Activated CD8-positive, alpha-beta memory T cell treated with anti-CD3 and anti-CD28 coated beads for 1 hour (primary cell): ENCODE measurements at places on chromosomes 13 and 19.
A peak's percentile ranks its signal among the peaks of the same experiment; 100 is the strongest.

- DNase-seq, result no peak
Measured at GRCh38 chr13:30976025-30976424, 43.6 kb downstream of the TEX26 start.

GRCh38 chr19:35403116-35403760, 32.4 kb downstream of the GPR42 start:
- DNase-seq, result no peak

DNA sequence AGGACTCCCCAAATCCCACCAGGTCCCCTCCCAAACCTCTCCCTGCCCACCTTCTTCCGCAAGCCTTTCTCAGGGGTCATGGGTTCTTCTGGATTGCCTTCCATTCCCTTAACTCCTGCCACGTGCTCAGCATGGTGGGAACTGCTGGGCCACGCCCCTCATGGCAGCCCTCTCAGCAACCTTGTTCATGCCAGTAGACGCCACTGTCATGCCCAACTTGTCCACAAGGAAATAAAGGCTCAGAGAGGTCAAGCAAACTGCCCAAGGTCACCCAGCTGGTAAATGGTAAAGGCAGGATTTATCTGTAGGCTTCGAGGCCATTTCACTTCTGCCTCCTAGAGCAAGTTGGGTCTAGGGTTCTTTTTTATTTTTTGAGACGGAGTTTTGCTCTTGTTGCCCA, 10.9 kb downstream of the PRAM1 start:
- no peak for DNase-seq

- DNase-seq, result no peak
Measured at GRCh38 chr19:32876236-32876918, 6.8 kb upstream of the SLC7A9 start.

- DNase-seq, result no peak
Measured at GRCh38 chr19:48495396-48495795, 16.2 kb downstream of the LMTK3 start.

DNA sequence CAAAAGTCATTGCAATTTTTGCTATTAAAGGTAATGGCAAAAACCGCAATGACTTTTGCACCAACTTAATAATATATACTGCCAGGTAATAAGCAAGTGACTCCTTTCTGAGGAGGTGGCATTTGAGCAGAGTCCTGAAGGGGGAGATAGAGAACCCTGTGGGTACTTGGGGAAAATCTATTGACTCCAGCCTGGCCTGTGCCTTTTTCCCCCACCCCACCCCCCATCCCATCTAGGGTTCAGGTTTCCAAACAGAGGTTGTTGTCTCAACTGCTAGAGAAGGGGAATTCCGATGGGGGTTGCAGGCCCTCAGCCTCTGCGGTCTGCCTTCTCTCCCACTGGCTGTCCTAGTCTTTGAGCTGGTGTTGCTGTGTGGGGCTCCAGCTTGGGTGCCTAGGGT, 11.5 kb downstream of the S1PR2 start:
- no peak for DNase-seq

DNA sequence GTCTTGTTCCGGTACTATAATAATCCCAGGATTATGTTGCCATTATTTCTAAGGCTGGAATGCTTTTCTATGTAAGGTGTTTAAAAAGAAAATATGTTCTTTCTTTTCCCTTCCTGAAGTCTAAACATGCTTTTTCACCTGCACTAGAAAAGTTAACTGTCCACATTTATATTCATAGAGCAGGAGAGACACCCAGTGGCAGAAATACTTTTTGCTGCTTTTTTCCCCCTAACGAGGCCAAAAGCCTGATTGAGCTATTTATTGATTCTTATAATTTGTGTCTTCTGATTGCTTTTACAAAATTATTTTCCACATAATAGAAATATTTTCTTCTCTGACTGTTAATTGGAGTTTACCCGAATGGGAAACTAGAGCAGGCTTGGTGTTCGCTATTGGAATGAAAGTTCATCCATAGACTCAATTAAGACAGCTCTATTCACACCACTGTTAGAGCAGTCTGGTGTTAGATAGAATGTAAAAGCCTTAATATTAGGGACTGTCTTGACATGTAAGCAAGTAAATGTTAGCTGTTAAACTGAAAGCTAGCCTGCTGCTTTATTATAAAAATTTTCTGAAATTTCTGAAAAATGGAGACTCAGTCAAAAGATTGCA, 15.8 kb downstream of the GPR180 start:
- no peak for DNase-seq

GRCh38 chr19:55041627-55042343, 3.7 kb upstream of the GP6 start:
- DNase-seq, result no peak

- DNase-seq, result no peak
Measured at GRCh38 chr13:21546372-21546771, 57.6 kb downstream of the MICU2 start.

DNA sequence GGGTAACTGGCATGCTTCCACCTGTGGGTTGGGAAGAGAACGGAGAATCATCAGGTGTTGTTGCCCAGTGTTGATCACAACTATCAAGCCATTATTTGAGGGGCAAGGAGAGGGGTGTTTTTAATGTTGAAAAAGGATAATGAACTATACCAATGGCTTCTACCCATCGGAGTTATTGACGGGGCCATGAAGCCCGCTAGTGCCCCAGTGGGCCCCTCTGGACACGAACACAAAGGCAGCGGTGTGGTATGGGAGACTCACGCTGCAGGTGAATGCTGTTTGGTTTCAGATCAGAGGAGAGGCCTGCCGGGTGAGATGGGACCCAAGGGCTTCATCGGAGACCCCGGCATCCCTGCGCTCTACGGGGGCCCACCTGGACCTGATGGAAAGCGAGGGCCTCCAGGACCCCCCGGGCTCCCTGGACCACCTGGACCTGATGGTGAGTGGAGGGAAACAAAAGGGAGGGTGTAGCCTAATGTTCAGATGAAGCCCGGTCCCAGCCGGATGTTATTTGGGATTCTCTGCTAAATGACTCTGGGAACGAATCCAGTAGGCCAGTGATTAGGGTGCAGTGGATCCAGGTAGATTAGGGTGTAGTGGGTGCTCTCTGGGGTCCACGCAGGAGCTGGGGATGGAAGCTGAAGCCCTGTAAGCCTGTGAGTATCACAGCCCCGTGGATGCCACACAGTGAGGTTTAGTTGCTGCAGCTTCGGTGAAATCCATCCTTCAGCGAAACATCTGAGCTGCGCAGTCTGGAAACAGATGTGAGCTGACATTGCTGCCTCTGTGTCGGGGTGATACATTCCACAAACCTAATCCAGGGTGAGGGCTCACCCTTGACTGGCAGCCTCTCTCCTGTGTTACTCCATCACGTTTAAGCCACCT, 111.3 kb downstream of the RAB20 start:
- DNase-seq, result no peak

- no peak for DNase-seq
Measured at GRCh38 chr13:49219647-49220035, 497 bp upstream of the MLNR start.

DNA sequence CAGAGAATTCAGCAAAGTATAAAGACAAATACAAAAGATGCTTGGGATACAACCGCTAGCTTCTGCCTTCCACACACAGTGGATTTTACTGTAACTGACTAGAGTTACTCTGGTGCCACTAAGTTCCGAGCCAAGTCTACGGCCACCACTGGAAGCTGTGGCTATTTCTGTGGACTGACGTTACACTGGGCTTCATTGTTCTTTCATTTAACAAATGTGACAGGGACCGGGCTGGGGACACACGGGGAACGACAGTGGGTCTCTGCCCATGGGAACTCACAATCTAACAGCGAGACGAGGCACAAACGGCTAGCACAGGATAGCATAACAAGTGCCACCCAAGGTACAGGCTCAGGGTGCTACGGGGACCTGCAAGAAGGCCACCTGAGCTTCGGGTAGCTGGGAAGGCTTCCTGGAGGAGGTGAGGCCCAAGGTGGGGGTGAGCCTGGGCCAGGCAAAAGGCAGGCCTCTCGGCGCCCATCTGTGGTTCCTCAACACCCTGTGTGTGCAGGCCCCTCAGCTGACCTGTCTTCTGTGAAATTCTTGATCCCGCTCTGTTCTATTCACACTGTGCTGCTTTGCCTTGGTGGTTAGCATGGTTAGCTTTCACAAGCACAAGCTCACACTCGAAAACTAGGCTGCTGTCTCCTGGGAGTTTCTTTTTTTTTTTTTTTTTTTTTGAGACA, 10.3 kb upstream of the IL4I1 start:
- no peak for DNase-seq

GRCh38 chr13:46202188-46202795, 9.4 kb upstream of the LRRC63 start:
- DNase-seq, result no peak

GRCh38 chr19:35495107-35496064, 5.1 kb upstream of the KRTDAP start:
- peak; percentile 55 for DNase-seq

- DNase-seq, result no peak
Measured at GRCh38 chr19:28208745-28209144, 1004.2 kb downstream of the UQCRFS1 start.

DNA sequence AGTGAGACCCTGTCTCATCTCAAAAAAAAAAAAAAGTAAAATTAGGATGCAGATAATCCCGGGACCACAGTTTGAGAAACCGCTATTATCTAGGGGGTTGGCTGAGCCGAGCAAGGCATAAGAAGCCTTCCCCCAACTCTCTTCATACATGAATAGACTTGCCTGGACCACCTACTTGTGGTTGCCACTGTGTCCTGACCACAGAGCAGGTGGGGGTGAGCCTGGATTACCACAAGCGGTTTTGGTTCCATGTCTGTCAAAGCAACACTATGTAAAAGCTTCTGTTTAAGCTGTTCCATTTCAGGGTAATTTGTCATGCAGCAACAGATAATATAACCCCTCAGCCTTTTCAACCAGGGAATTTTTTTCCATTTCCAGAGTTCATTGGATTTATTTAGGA, 3.3 kb upstream of the NAPA start:
- no peak for DNase-seq

DNA sequence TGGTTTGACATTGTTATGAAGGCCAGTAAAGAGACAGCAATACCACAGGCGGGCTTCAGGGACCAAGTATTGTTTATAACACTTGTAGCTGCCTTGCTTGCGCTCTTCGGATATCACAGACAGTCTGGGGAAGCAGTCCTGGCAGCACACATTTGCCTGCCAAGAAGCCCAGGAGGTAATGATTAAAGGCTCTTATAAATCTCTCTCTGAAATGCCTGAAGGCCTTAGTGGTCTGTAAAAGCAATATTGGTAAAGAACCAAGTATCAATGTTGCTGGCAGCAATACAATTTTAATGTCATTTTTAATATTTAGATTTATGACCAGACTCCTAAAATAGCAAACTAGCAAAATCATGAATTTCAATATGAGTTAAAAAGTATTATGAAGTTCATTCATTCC, 1312.4 kb downstream of the PCDH9 start:
- DNase-seq, result no peak

DNA sequence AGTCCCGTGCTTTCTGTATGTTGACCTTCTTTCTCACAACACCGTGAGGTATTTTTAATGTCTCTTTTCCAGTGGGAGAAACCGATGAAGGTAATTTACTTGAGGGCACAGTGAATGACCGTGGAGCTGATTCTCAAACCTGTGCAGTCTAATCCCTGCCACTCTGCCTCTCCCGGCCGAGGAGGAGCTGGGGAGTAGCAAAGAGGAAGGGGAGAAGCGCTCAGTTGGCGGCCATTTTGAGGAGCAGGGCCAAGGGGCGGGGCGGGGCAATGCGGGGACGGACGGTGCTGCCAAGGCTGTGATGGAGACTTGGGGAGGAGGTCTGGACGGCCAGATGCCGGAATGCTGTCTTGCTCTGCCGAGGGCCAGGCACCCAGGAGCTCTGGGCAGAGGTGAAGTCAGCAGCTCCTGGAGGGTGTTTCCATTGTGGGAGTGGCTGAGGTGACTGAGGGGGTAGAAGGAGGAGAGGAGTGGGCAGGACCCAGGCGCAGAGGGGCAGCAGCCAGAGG, 12.4 kb upstream of the RANBP3 start:
- no peak for DNase-seq

DNA sequence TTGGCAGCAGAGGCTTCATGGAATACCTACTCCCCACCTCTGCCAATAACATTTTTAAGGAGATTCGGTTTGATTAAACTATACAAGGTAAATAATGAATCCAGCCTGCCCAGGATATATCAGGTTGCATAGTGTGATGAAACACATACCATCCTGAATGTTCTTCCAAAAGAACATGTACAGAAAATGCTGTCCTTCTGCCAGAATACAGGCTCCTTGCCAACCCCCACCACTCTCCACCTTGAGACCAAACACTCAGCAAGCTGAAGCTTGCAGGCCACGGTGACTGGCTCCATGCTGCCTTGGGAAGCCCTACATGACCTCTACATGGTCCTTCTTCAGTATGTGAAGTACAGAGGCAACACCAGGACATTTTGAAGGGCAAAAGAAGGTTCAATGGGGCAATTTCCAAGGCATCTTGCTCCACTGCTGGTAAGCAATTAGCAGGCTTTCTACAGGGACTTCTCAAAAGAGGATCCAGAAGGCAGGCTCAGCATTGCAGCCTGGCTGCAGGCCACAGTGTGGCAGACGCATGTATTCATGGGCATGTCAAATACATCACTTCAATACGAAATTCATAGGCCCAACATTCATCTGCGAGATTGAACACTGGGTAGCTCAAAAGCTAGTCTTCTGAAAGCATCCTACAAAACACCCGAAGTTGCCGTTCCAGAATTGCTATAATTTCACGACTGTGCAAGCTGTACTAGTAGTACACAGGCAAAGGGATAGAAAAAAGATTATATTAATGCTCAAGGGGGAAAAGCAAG, 62.4 kb upstream of the SERP2 start:
- no peak for DNase-seq

DNA sequence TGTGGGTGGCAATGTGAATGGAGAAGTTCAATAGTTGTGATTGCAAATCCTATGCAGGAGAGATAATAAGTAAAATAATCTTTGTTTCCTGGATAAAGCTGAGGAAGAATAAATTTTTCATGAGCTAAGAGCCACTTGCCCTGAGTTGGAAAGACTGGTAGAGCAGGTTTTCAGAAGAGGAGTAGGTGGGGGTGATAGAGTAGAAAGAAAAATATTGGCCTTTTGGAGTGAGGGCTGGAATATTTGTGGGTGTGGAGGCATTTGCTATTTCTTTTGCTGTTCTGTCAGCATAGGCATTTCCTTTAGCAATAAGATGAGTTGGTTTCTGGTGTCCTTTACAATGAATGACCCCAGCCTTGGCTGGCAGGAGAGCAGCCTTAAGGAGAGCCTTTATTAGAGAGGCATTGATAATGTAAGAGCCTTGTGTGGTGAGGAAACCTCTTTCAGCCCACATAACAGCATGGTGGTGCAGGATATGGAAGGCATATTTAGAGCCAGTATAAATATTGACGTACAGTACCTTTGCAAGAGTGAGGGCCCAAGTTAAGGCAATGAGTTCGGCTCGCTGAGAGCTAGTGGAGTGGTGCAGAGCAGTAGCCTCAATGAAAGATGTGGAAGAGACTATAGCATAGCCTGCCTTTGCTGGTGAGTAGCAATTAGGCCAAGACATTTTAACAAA, 11.6 kb upstream of the ZNF431 start:
- no peak for DNase-seq
